ENCODE measurements at places on chromosomes 3 and 15.

DNA sequence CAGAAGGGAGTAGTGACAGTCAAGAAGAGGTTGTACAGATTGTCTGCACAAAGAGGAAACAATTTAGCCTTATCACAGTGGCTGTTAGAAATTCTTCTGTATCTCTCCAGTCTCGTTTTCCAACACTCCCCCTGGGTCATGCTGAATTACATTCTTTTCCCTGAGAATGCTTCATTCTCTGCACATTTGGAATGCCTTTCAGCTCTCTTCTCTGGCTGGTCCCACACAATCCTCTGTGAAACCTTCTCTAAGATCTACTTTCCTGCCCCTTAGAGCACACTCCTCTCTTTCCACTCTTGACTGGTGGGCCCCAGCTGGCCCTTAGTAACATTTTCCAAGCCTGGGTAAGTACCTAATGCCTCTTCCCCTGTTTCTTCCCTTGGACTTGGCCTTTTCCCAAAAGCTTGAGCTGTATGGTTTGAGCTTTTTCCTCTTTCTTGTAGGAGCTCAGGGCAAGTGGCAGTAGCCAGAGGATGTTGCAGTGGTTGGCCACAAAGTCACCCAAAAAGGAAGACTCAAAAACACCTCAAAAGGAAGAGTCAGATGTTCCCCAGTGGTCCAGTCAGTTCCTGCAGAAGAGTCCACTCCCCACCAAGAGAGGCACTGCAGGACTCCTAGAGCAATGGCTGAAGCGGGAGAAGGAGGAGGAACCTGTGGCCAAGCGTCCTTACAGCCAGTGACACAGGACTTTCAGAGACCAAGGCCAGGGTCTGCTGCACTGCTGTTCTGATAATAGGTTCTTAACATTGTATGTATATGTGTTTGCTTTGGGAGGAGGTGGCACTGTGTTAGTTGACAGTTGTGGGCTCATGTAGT lies 25.7 kb downstream of the HMCES start:
- no peak for DNase-seq

GRCh38 chr15:85150130-85150480 lies 168.4 kb downstream of the PDE8A start:
- DNase-seq: no peak

DNA sequence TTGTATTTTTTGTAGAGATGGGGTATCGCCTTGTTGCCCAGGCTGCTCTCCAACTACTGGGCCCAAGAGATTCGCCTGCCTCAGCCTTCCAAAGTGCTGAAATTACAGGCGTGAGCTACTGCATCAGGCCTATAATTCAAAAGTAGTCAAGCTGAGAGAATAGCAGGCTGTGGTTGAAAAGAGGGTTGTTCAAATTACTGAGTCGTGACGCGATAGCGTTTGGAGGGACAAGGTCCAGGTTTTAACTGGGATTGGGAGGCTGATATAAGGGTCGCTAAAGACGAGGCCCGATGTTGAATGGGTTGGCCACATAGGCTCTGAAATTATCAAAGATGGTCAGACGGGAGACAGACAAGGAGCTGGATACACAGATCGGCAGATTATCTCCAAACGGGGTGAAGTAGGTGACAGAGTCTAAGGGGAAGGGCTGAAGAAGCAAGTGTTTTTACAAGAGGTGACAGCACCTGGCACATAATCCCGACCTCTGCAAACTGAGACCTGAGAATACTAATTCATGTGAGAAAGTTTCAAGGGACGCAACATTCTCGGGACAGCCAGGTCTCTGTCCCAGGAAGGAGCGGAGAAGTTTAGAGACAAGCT lies 759 bp upstream of the ARID3B start:
- DNase-seq: no peak

DNA sequence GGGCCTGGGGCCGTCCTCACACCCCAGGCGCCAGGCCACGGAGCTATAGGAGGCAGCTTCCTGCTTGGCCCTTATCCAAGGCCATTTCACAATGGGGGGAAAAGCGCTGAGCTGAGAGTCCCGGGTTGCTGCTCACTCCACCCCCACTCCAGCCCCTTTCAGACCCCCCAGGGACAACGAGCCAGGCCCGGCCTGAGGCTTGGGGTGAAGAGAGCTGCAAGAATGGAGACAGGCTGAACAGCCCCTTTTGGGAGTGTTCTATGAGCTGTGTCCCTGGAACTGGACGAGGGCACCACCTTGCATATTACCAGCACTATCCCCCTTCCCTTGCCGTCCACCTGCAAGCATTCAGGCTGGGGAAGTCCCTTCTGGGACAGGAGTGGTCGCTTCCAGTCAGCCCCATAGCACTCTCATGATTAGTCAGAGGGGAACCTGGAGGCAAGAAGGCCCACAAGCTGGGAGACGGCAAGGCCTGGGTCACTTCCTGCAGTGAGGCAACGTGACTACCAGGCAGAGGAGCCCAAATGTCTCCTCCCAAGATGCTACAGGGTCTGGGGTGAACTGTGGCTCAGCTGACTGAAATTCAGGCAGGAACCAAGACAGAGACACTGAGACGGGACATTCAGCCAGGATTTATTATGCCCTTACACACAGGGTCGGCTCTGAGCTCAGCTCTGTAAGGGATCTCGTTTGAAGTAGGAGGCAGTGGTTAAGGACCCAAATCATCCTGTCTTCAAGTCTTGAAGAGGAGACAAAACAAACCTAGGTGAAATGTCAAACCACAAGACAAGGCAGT lies 8.6 kb upstream of the SRP14 start:
- peak; percentile 62 for DNase-seq

DNA sequence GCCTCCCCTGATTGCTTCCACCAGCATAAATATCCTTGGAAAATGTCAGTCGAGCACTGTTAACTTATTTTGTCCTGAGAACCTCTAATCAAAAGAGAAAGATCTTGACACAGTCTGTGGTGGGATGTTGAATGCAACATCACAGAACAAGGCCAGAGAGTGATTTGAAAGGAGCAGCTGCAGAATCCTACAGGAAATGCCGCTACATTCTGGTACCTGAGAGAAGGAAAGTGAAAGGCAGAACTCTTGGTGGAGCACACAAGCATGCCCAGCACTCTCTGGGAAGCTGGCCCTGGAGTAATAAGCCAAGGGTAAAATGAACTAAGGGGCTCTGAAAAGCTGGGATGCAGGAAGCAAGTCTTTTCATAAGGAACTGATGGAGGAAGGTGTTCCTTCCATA lies 75.8 kb downstream of the CBLB start:
- no peak for DNase-seq

GRCh38 chr3:161474139-161474538 lies 22.5 kb upstream of the OTOL1 start:
- DNase-seq: no peak
